Urothelium cell line (cell line): ENCODE measurements at places on chromosomes 6 and 20.

GRCh38 chr6:120039664-120040063, 690.1 kb upstream of the MAN1A1 start:
- no peak for DNase-seq

GRCh38 chr20:10906834-10907233, 233.0 kb upstream of the JAG1 start:
- no peak for DNase-seq

DNA sequence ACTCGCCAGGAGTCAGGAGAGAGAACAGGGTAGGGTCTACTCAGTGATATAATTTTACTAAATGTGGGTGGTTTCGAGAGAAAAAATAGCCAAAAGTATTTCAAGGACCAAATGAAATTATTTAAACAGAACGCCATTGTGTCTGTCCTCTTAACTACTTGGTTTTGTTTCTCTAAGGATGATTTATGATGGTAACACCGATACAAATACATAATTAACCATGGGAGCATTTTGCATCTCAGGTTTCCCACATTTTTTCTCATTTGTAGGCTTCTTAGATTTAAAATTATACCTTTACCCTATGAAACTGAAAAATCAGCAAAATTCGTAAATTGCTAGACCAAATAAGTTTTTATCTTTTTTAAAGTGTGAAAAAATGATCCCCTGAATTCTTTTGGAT, 188.2 kb downstream of the ZFP64 start:
- no peak for DNase-seq

- DNase-seq = no peak
Observed at GRCh38 chr6:151506761-151507160, 12.9 kb downstream of the CCDC170 start.

DNA sequence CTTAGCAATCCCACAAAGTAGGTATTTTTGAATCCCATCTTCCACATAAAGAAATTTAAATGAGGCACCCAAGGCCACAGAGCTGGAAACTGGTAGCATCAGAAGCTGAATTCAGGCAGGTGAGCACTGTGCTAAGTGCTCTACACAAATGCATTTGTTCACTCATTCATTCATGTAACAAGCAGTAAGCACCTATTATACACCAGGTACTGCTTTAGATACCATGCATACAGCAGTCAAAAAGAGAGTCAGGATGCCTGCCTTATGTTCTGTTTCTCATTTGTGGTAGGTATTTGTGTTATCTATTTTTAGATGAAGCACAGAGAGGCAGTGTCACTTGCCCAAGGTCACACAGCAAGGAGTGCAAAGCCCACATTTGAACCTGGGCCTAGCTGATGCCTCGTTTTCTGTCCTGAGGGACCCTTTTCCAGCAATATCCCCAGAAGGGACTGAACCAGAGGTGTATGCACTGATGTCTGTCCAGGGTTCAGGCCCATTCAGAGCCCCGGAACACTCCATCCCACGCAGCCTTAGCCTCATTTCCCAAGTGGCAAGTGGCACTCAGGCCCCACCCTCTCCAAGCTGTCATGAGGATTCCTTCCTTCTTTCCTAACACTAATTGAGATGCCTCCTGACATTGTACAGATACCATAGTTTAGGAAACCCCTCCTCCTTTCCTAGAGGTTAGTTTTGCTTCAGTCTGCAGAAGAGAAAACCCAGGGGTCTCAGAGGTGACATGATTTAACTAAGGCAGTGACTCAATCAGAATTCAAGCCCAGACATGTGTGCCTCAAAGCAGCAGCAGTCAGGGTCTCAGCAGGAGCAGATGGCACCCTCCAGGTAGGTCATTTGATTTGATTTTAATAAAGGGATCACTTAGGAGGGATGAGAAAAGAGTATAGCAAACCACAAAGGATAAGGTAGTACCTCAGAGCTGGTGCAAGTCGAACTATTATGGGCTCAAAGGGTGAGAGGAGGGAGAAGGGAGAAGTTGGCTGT, 61.2 kb upstream of the SIRPA start:
- DNase-seq = no peak

DNA sequence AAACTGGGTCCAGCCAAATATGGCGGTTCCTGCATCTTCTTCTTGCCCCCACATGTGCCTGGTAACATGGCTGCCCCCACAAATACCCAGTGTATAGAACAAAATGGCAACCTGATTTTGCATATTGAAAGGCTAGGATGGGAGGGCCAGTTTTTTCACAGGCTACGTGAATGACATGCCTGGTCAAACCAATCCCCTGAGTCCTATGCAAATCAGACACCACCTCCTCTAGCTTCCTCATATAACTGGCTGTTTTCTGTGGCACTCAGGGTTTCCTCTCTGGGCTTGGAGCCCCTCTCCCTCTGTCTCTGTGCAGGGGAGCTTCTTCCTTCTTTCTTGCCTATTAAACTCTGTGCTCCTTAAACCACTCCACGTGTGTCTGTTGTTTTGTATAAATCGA, 372.1 kb downstream of the KIF16B start:
- DNase-seq = no peak

GRCh38 chr20:62952968-62953838, 694 bp downstream of the SLC17A9 start:
- DNase-seq = no peak

DNA sequence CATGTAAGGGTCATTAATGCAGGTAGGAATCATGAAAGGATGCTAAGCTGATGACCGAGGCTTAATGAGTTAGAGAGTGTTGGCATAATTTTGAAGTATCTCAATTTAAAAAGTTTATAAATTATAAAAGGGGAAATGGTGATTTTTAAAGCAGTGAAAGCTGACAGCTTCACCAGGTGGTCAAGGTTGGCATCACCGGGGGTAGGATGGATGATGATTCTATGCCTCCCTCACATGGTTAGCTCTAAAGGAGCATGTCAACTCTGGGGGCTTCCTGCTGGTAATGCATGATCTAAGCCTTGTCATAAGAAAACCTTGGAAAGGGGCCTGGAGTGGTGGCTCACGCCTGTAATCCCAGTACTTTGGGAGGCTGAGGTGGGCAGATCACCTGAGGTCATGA, 89.2 kb upstream of the MARCKS start:
- no peak for DNase-seq

- DNase-seq = no peak
Observed at GRCh38 chr20:34863421-34863965, 9.2 kb downstream of the GGT7 start.

DNA sequence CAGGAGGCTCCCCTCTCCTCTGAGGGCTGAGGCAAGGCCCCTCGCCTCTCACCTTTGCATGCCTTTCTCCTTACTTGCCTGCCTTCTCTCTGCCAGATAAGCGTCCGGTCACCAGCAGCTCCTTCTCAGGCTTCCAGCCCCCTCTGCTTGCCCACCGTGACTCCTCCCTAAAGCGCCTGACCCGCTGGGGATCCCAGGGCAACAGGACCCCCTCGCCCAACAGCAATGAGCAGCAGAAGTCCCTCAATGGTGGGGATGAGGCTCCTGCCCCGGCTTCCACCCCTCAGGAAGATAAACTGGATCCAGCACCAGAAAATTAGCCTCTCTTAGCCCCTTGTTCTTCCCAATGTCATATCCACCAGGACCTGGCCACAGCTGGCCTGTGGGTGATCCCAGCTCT, 21.3 kb upstream of the PPARD start:
- no peak for DNase-seq

- DNase-seq = no peak
Observed at GRCh38 chr6:29425075-29425474, 10.3 kb downstream of the OR12D1 start.

- peak; percentile 32 for DNase-seq
Observed at GRCh38 chr20:5033566-5033965, 32.3 kb upstream of the SLC23A2 start.

DNA sequence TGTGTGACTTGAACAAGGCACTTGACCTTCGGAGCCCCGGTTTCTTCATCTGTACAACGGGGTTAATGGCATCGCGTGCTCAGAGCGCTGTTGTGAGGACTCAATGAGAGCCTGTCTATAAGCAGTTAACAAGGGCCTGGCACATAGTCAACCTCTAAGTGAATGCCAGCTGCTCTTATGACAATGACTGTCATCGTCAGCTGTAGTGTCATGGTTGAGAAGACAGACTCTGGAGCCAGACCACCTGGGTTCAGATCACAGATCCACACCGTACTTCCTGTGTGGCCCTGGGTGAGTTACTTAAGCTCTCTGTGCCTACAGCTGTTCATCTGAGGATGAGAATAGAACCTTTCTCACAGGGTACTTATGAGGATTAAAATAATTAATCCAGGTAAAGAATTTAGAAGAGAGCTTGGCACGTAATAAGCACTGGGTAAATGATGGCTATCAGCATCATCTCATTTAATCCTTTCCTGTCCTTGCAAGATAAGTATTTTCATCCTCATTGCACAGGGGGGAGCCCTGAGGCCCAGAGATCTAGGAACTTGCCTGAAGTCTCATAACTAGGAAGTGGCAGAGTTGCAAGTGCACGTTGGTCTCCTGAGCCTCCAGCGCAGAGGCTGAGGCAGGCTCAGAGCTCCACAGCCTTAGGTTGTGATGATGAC, 105.3 kb downstream of the EYA2 start:
- no peak for DNase-seq

DNA sequence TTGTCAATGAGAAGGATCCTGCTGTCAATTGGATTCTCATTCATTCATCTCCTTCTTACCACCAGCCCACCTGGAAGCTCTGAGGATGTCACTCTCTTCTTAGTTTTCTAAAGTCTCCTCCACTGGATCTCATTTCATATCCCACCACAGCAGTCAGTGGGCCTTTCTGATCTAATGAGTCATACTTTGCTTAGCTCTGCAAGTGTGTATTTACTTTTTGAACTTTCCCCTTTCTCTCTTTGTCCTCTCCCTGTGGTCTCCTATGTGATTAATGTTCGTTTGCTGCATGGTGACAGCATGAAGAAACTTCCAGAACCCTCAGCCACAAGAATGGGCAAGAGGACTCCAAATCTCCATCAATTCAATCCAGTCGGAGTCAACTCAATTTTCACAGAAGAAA, 63.6 kb upstream of the SYNDIG1 start:
- DNase-seq = no peak

GRCh38 chr6:2381872-2382661, 136.7 kb upstream of the GMDS start:
- DNase-seq = no peak

GRCh38 chr6:39209360-39209811, 19.9 kb downstream of the KCNK5 start:
- peak; percentile 32 for DNase-seq

DNA sequence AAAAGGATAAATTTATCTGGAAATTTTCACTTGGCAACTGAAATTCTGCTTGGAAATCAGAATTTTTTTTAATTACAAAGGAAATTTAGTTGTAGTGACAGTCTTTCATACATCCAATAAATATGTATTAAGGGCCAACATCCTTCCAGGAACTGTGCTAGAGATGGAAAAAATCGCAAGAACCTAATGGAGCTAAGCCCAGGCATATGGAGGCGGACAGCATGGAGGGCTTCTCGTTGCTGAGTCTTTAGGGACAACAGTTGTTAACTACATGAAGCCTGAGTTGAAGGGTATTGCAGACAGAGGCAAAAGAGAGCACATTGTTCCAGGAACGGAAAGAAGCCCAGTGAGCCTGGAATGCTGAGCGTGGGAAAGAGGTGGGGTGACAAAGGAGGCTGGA, 208.9 kb downstream of the IBTK start:
- DNase-seq = no peak

- no peak for DNase-seq
Observed at GRCh38 chr20:62967628-62968351, 15.3 kb downstream of the SLC17A9 start.

GRCh38 chr6:164166515-164166914, 752.0 kb downstream of the QKI start:
- DNase-seq = no peak

DNA sequence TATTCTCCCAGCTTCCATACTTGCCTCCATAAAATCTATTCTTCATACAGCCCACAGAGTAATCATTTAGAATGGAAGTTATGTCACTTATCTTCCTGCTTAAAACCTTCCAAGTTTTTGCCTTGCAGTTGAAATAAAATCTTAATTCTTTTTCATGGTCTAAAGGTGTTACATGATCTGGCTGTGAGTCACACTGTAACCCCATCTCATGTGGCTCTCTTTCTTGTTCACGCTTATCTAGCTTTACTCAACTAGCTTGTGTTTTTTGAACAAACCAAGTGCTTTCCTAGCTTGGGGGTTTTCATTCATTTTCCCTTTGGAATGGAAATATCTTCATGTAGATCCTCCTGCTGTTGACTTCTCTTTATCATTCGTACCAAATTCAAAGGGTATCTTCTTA, 23.6 kb upstream of the THEMIS start:
- no peak for DNase-seq

DNA sequence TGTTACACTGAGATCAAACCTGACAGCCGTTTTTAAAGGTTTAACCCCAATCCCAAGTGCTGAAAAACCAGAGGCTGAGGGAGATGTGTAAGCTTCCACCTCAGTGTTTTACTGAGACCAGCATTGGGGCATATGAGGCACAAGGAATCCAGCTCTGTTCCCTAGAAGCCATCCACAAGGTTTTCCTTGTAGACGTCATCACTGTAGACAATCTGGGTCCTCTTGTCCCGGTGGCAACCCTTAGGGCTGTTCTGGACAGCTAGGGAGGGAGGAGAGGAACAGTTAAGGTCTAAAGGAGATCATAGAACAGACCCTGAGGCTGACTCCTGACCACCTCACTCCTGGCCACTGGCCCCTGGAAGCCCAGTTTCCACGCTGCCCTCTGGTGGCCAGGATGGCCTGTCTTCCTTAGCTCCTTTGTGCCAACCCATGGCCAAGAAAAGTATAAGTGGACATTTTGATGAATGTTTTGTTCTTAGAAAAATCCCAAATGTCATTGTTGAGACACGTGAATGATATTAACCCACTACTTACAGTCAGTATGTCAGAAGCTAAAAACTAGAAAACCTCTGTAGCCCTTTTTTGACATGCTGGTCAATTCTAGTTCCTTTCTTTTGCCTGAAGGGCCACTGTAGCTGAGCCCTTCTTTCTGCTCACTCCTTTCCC, 6.4 kb downstream of the CFB start:
- peak; percentile 45 for DNase-seq

GRCh38 chr20:63908008-63908682, 13.2 kb downstream of the DNAJC5 start:
- DNase-seq = no peak

- no peak for DNase-seq
Observed at GRCh38 chr6:125277838-125278237, 23.9 kb downstream of the HDDC2 start.

DNA sequence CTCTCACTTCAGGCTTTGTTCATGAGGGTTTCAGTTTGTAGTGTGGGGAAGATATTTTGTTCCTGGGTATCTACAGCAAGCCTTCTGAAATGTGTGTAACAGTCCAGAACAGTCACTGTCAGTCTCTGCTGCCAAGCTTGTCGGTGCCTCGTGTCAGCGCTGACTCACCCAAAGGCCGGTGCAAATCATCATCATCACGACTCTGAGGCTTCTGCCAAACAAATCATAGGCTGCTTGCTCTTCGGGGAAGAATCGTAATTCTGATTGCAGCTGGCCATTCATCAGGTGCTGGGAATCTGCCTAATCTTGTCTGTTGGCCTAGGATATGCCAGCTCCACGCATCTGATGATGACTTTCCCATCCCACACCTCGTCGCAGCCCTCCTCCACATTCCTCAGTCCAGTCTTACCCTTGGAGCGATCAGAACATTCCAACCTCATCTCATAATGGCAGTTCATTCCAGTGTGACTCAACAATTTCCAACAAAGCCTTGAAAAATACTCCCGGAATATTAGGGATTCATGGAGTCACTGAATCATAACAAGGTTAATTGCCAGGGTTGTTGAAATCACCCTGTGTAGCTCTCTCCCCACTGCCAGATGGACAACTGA, 40.9 kb downstream of the ALDH8A1 start:
- peak; percentile 83 for DNase-seq
